ENCODE measurements at places on chromosomes 7 and 10. TPM values are rescaled to one million over a fixed set of nuclear protein-coding genes. Genes with fewer than 3 reads are reported as not detected.

- DNase-seq, result no peak
Observed at GRCh38 chr7:116738378-116738777, 66.4 kb downstream of the MET start.

- no peak for DNase-seq
Observed at GRCh38 chr7:127536741-127537140, 48.7 kb downstream of the GCC1 start.

Gene FERD3L
- not detected for total RNA-seq

Gene CPA4
- not detected for total RNA-seq

Gene LRRC17
- 2.1 TPM for total RNA-seq

Gene CNNM1
- 0.16 TPM for total RNA-seq

Gene HOXA6
- not detected for total RNA-seq
